ENCODE measurements at places on chromosomes 6 and 20.

GRCh38 chr20:39445095-39445494, 483.0 kb downstream of the DHX35 start:
- DNase-seq: no peak

DNA sequence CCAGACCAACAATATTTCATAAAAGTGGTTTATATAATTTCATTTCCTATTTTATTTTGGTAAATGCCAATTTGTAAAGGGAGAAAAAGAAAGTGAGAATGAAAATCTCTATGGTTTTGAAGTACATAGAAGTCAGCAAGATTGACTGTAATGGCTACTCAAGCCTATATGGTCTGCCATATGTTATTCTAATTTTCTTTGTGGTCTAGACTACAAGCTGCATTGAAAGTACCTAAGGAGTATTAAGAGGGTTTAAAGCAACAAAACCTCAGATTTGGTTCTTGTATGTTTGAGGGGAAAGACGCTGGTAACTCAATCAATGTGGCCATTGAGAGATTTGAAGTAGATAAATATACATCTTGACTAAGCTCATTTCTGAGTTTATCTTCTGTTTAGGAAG, 193.5 kb upstream of the EYA4 start:
- DNase-seq: no peak

GRCh38 chr6:10542213-10542612, 21.1 kb downstream of the GCNT2 start:
- no peak for DNase-seq

DNA sequence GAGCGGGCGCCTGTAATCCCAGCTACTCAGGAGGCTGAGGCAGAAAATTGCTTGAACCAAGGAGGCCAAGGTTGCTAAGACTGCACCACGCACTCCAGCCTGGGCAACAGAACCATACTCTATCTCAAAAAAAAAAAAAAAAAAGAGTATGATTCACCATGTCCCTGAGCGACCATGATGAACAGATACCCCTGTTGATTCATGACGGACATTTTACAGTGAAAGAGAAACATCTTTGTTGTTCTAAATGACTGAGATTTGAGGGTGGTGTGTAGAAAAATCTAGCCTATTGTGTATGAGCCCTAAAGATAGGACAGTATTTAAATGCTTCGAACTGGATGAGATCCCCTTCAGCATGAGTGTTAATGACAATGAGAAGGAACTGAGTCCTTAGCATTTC, 32.8 kb downstream of the RBM24 start:
- DNase-seq: no peak

GRCh38 chr6:36386495-36387439, 702 bp downstream of the ETV7 start:
- peak; percentile 28 for DNase-seq

DNA sequence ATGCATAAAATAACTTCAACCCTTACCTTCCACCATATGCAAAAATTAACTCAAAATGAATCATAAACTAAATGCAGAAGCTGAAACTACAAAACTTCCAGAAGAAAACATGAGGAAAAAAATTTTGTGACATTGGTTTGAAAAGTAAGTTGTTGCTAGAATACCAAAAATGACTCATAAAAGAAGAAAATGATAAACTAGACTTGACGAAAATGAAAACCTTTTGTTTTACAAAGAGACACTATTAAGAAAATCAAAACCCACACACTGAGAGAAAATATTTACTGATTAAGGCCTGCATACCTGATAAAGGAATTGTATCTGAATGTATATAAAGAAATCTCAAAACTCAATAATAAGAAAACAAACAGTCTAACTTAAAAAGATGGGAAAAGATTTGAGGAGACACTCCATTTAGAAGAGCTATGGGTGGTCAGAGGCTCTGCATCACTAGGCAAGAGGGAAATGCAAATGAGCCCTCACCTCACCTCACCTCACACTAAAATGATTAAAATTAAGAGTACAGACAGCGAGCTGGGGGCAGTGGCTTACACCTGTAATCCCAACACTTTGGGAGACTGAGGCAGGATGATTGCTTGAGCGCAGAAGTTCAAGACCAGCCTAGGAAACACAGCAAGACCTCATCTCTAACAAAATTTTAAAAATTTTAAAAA, 97.6 kb upstream of the CST7 start:
- no peak for DNase-seq

- no peak for DNase-seq
Observed at GRCh38 chr6:158669145-158670035, 19.5 kb downstream of the SYTL3 start.

- no peak for DNase-seq
Observed at GRCh38 chr6:90315354-90315950, 18.8 kb upstream of the BACH2 start.

DNA sequence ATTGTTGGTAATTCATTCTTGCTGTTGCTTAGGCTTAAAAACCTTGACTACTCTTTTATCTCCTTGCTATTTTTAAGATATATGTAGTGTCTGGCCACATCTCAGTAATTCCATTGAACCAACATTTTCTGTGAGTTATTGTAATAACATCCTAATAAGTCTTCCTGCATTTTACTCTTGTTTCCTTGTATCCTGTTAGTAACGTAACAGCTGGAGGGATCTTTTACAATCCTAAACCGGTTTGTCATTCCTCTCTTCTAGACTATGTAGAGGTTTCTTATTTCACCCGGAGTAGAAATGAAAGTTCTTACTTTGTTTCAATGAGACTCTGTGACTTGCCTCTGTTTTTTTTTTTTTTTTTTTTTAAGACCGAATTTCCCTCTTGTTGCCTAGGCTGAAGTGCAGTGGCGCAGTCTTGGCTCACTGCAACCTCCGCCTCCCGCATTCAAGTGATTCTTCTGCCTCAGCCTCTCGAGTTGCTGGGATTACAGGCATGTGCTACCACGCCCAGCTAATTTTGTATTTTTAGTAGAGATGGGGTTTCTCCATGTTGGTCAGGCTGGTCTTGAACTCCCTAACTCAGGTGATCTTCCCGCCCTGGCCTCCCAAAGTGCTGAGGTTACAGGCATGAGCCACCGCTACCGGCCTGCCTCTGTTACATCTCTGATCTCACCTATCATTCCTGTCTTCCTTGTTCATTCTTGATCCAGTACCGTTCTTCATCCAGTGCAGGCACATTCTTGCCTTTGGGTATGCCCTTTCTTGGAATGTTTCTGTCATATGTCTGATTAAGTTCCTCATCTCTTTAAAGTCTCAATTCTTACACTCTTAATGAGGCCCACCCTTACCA, 44.7 kb downstream of the NCOA3 start:
- no peak for DNase-seq

DNA sequence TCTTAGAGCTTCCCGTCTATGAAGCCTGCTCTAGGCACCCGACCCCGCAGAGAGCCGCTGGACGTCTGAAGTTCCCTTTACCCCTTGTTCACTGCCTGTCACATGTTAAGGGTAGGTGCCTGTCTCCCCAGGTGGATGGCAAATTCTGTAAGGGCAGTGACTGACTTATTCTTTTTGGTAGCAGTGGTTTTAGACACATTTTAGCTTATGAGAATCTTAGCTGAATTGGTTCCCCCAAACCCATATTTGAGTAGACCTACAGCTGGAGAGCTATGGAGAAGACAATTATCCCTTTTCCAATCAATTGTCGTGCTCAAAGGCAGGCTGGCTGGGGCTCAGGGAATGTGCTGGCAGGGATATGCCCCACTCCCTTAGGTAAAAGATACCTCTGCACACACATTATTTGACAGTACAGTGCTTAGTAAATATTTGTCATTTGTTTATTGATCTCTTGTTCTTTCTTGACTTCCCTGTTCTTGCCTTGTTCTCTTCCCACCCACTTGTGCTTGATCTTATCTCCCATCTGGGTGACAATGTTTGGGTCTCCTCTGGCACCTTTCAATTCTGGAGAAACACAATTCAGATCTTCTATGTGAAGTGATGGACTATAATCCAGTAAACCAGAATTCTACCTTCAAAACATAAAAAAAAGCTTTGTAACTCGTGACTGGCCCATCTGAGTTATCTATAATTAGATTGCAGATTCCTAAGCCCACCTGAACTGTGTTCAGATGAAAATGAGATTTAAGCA, 114.3 kb upstream of the SLC2A12 start:
- no peak for DNase-seq

DNA sequence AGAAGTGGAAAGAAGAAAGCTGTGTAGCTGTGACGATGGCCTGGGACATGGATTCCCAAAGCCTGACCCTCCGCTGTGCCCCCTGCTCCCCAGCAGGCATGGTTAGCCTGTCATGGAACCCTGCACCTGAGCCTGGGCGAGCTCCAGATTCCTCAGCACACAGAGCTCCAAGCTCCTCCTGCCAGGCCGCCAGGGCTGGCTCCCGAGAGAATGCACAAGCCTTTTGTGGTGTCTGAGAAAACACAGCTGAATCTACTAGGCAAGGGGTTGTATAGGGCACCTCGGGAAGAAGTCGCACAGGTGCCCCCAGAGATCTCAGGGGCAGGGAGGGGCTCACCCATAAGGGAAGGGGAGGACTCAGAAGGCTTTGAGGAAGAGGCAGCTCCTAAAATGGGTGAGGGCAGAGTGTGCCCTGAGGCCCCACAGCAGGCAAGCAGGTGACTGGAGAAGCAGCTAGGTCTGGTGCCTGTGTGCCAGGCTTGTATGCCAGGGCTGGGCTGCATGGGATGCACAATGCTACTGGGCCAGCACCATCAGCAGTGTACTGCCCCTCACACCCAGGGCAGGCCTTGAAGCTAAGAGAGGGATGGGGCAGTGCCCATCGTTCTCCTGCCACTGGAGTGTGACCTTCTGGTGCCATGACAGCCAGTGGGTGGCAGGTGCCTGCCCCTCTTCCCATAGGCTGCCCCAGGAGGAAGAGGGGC, 64.3 kb upstream of the CD93 start:
- no peak for DNase-seq

DNA sequence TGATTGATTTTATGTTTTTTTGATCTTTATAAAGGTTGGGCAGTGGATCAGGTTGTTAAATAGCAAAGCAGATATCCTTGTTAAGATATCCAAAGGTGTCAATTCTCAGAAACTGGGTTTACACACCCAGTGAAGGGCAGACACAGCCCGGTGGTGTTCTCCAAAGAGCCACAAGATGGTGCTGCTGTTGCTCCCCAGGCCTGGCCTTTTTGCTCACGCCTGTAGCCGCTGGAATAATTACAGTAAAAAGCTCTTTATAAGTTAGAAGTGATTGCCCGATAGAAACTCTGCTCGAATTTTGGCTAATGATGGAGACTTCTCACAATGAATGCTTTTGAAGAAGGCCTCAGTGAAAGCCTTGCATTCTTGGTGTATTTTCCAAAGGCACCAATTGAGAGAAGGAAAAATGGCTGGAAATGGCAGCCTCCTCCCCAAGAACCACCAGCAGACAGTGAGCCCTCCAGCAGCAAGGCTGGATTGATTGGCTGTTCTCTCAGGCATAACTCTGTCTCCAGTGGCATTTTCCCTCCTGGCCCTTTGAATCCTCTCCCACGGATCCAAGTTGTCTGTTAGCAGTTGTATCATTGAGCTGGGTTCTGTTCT, 120.5 kb upstream of the CHD6 start:
- peak; percentile 82 for DNase-seq
